ENCODE measurements at places on chromosomes 1 and 21.
A peak's percentile ranks its signal among the peaks of the same experiment; 100 is the strongest.

GRCh38 chr1:192559115-192560006, 16.2 kb upstream of the RGS1 start:
- DNase-seq, result no peak

GRCh38 chr1:246742396-246742795, 18.2 kb downstream of the SCCPDH start:
- no peak for DNase-seq

DNA sequence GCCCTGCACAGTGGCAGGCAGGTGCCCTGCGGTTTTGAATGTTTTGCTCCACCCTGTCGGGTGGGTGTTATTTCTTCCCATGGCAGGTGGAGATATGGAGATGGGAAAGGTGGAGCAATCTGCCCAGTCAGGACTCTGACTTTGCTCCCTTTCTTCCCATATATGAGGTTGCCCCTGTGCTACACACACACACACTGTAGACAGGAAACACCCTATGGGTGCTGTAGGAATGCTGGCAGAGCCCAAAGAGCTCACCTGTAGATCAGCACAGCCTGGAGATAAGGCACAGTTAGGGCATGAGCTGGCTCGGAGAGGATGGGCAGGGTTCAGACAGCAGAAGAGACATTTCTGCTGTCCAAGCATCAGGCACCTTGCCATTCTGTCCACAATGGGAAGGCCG, 246.0 kb upstream of the AJAP1 start:
- DNase-seq, result no peak

GRCh38 chr1:107662971-107663370, 302.0 kb downstream of the VAV3 start:
- DNase-seq, result no peak

GRCh38 chr1:40183055-40183710, 22.0 kb downstream of the RLF start:
- peak; percentile 45 for DNase-seq

All from NB4 (cell line).